ENCODE measurements at places on chromosomes 7 and 10.

DNA sequence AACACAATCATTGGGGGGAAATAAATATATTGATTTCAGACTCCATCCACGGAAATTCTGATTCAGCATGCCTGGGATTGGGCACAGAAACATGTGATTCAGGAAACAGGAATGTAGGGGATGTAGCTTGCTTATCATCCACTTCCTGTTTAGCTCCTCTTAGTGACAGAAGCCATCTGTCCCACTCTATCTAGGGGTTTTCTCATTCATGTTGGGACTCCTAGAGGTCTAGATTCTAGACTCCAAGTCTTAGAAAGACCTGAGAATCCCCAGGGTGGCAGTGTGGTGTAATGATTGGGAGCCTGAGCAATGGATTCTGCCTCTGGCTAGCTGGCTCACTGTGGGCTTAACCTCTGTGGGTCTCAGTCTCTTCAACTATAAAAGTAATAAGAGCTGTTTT lies 67.9 kb downstream of the CDK1 start:
- DNase-seq = no peak

DNA sequence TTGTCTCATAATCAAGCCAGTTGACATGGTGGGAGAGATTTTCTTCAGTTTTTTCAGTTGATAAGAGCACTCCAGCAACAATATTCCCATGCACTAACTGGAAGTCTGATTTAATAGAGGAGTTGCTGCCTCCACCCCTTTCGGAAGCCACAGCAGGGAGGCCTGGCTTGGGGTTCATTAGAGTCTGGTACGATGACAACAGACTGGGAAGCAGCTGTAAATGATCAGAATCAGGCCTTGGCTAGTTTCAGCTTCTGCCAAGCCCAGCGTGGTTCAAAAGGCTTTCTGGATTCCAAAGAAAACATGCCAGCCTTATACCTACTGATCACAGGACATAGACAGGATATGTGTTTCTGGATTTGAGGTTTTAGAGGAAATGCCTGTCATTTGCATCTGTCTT lies 274.0 kb downstream of the CSTF2T start:
- DNase-seq = peak; percentile 7

DNA sequence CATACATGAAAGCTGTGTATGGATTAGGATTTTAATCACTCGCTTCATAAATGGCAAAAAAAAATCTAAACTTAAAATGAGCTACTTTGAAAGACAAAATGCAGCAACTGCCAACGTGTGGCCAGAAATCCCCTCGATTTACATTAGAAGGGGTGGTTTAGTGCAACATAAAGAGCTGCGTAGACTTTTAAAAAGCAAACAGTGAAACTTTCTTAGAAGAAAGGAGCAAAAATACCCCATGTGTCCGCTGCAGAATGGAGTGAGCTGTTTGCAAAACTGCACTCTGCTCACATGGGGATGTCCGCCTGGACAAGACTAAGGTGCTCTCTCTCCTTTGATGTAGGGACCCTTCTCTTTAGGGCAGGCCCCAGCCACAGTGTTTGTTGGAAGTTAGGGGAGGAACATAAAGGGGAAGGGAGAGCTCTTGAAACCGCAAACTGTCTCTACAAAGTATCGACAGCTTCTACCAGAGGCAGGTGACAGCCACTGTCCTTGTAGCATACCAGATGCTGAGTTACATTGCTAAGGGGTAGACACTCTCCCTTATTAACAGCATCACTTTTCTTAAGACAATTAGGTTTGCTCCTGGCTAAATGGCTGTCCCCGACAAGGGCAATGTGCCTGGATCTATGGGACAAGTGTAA lies 528.1 kb downstream of the KCNMA1 start:
- no peak for DNase-seq

DNA sequence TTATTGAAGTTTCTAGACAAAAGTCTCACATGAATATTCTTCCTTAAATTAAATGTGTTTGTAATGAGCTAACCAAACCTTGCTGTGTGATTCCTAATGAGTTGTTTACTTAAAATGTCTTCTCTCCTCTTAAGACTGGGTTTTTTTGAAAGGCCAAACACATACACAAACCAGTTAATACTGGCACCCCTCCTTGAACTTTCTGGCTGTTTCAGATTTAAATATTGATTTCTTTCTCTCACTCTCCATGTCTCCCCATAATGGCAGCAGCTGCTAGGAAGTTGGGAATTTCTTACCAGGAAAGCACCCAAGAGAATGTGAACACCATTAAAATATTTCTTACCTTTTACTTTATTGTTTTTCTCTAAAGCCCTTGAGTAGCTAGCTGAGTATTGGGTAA lies 11.4 kb upstream of the PTN start:
- DNase-seq = no peak

GRCh38 chr7:5630670-5631069 lies 150.8 kb downstream of the RNF216 start:
- no peak for DNase-seq

DNA sequence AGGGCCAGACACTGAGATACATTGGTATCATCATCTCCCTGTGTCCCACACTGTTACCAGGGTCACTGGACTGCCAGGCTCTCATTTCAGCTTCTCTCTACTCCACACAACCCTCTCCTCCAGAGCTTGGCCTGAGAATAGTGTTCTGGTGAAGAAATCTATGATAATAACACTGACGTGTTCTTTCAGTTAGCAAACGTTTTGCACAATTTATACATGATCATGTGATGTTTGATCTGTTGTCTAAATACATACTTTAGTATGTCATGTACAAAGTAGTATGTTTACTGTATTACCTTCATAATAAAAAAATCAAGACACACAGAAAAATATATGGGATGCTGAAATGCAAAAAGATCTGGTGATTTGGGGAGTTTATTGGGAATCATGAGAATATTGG lies 5.0 kb downstream of the SLC16A9 start:
- DNase-seq = no peak

GRCh38 chr7:44117801-44118429 lies 5.4 kb downstream of the POLD2 start:
- DNase-seq = no peak

DNA sequence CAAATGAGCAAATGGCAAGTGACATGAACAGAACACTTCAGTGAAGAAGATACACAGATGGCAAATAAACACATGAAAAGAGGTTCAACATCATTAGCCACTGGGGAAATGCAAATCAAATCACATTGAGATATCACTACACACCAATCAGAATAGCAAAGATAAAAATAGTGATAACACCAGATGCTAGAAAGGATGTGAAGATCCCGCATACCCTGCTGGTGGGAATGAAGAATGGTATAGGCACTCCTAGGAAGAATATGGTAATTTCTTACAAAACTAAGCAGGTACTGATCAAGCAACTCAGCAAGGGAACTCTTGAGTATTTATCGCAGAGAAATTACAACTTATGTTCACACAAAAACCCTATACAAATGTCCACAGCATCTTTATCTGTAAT lies 11.2 kb downstream of the LAMB4 start:
- DNase-seq = no peak

- DNase-seq = no peak
Observed at GRCh38 chr10:74677951-74678350, 148.4 kb upstream of the KAT6B start.

DNA sequence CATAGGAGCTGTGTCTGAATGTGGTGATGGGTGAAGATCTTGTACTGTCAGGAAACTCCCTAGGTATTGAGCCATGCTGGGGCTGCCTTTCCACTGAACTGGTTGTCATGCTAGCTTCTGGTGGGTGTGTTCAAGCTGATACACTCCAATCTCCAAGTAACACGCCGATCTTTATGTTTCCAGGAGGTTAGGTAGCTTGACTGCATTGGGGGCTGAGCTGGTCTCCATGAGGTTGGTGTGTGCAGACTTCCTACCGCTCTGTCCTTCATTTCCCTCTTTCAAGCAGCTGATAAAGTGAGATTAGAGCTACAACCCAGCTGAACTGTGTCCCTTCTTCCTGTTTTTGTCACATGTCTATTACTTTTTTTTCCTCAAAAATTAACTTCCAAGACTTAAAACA lies 265.5 kb downstream of the ANKRD30A start:
- DNase-seq = no peak

DNA sequence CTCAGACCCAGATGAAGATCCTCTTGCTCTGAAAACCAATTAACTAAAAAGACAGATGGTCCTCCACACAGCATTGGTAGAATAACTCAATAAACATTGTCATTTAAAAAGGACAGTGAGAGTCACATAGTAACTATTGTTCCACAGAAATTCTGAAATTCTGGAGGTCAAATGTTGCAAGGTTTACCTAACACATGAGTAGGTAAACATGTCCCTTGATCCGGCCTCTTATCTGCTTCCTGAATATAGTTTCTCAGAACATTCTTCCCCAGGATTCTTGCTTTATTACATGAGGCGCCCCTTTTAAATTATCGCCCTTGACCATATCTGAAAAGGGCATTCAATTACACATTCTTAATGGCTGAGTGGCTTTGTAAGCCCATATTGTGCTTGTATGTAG lies 270.7 kb downstream of the SEMA3D start:
- no peak for DNase-seq

DNA sequence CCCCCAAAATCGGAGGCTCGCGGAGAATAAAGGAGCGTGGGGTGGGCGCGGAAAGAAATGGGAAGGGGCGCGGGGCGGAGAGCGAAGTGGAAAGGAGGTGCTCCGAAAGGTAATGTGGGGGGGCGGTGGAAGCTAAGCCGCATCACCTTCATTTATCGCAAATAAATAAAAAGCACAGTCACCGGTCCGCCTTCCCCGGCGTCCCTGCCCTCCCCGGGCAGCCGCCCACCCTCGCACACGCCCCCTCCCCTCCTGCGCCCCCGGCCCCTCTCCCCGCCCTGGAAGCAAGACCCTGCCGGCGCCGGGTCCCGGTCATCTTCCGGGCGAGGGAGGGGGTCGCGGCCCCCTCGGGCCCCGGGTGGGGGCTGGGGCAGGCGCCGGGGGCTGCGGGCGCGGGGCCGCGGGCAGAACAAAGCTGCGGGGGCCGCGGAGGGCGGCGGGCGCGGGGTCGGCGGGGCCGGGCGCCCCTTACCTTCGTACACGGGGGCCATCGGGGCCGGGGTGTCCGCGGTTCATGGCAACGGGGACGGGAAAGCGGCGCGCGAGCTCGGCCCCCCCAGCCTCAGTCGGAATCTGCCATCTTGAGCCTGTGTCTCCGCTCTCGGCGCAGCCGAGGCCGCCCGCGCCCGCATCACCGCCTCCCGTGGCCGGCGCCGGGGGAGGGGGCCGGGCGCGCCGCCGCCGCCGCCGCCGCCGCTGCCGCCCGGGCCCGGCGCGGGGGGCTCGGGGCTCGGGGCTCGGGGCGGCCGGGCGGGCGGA lies 486 bp downstream of the HIPK2 start:
- no peak for DNase-seq

DNA sequence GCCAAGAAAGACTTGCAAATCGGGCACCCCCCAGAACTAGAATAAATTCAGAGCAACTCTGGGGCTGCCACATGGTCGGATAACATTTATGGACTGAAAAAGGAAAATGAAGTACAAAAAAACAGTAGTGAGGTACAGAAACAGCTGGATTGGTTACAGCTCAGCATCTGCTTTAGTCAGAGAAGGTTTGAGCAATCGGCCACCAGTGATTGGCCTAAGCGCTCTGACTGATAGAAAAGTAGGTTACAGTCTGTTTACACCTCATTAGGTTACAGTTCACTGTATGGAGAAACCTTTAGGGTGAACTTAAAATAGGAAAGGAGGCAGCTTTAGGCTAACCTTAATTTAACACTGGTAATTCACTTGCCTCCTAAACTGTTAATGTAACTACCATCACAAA lies 102.0 kb upstream of the DKK1 start:
- no peak for DNase-seq

DNA sequence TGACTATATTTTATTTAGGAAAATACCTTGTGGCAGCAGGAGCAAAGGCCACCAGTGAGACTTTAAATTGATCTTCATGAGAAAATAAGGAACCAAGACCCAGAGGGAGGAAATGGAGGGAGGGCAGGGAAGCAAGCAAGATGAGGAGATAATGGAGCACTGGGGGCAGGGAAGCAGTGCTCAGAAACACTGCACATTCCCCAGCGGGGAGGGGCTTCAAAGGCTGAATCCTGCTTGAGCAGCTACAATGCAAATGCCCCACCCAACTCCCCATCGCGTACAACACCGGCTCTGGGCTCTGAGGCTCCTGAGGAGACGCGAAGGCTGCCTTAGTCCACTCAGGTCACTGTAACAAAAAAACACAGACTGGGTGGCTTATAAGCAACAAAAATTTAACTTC lies 503.8 kb downstream of the GRID1 start:
- no peak for DNase-seq

DNA sequence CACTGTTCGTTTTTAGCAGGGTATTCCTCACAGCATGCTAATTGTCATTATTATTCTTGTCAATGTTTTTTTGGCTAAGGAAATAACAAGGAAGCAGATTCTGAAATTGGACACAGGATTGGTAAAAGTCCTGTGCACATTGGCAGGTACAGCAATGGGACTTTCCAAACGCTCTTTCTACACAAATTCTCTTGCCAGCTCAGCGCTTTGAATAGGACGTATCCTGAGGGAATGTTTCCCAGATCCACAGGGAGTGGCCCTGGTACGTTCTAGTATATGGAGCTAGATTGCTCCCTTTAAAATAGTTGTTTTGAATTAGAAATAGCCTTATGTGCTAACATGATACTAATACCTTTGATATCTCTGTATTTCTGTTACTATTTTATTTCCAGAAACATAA lies 82.8 kb upstream of the GRB10 start:
- no peak for DNase-seq

DNA sequence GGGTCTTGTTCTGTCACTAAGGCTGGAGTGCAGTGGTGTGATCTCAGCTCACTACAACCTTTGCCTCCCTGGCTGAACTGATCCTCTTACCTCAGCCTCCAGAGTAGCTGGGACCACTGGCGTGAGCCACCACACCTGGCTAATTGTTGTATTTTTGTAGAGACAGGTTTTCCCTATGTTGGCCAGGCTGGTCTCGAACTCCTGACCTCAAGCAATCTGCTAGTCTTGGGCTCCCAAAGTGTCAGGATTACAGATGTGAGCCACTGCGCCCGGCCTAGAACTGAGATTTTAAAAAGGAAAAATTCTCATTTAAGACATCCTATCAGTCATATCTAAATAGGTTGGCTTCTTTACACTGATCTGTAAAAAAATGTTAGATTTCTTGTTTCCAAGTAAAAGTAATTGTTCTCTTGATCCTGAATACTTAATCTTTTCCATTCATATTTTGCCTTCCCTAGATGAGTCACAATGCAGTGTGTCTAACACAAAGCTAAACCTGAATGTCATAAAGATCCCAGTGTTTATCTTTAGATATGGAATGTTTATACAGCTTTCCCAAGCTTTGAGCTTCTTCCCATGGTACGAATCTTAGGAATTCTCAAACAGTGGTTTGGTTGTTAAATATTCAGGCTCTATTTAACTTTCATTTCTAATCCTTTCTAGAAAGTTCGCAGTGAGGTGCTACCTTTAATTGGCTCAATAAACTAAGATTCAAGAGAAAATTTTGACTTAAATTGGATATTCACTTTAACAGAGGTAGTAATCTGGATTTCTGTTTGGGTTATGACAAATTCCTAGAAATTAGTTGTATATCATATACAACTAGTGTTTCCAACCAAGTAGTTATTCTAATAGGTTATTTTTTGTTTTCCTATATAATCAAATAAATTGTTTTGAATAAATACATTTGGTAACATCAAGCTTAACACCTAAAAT lies 12.1 kb upstream of the LAMB1 start:
- DNase-seq = peak; percentile 95

All from pulmonary artery endothelial cell (primary cell).